ENCODE measurements at places on chromosomes 2 and 18.

DNA sequence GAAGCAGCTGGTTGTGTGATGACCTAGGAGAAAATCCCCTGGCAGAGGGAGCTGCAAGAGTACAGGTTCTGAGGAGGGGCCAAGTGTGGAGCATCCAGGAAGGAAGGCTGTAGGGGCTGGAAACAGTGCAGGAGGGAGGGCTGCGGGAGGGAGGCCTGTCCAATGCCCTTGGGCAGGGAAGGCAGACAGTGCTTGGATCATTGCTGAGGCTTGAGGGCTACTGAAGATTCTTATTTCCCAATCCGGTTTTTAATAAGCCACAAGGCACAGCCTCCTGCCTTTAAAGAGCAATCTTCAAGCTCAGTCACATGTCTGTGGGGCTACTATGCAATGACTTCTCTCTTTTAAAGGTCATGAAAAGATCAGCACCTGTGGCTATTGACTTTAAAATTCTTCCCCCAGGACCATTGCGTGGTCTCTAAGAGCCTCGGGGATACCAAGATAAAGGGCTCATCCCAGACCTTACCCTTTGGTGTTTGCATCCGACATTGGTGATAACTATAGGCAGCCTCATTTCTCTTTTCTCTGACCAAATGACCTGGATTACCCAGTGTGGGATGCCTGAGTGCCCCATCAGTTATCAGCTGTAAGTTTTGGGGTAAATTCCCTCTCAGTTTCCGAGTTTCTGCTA is 149.6 kb downstream of the DOCK10 start:
- H3K4me1 ChIP-seq = peaks cover 47% of the 10 kb centered on the region
- DNase-seq = no peak
- H3K27ac ChIP-seq = peak overlapping the region; percentile 66

DNA sequence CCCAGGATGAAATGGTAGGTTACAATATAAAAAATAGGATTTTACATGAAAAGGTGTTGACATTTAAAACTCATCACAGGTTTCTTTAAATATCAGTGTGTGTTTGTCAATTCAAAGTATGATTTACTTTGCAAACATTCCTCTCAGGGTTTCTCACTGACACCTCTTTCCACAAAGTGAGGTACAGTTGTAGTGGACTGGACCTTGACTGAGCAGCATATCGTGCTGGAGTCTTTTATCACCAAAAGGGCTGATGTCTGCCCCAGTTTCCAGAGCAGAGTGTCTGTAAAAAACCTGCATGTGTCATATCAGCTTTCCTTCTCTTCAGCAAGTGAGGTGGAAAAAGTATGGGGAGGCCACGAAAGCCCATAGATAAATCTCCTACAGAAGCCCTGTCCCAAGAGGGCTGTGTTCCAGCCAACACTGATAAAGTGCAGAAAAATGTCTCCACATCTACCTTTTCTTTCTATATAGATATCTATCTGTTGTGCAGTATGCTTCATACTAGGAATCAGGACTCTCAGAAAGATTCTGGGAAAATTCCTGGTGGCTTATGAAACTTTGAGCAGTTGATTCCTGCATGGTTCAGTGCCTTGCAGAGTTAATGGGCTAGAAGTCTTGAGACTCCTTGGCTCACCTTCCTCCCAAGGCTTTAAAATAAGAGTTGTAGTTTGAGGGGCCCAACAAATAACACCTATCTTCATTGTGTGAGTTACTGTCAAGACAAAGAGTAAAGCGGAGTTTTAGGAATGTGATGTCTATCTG is 6.9 kb downstream of the ACYP2 start:
- DNase-seq = no peak
- peak overlapping the region; percentile 72 for H3K4me3 ChIP-seq
- H3K36me3 ChIP-seq = peaks cover 13% of the 10 kb centered on the region
- H3K27me3 ChIP-seq = no peaks in the 10 kb centered on the region

DNA sequence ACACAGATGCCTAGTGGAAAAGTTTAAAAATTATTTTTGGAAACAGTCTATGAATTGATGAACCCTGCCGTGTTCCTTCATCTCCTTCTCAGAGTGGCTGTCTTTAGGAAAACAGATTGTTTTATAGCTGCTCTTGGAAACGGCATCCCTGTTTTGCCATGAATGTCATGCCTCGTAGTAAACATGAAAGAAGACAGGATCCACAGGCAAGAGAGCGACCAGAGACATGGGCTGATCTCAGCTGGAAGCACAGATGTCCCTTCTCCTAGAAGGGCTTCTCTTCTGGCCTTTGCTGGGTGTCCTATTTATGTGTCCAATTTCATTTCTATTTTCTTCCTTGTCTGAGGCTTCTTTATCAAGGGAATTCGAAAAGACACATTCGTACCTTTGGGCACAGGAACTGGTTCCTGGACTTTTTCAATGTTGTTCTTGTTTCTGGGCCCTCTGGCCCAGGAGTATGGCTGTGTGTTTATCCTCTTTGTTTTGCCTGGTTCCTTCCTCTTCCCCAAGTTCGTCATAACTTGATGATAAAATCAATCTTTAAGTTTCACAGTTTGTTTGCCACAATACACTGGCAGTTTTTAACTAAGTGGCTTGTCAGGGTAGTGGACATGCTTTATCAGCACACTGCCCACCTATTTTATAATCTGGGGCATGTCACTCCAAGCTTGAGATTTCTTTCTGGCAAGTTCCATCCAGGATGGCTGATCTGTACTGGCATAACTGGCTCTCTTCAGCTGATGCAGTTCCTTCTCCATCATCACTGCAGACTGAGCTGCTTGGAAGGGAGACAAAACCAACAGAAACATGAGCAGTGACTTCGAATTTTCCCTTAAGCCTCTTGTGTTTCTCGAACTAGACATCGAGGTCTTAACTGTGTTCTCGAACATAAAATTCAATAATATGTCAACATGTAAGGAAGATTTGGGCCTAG is 63.2 kb upstream of the MGAT4A start:
- no peak for DNase-seq
- no peaks in the 10 kb centered on the region for H3K36me3 ChIP-seq
- H3K27ac ChIP-seq = no peak overlapping the region
- H3K27me3 ChIP-seq = peaks cover 12% of the 10 kb centered on the region

DNA sequence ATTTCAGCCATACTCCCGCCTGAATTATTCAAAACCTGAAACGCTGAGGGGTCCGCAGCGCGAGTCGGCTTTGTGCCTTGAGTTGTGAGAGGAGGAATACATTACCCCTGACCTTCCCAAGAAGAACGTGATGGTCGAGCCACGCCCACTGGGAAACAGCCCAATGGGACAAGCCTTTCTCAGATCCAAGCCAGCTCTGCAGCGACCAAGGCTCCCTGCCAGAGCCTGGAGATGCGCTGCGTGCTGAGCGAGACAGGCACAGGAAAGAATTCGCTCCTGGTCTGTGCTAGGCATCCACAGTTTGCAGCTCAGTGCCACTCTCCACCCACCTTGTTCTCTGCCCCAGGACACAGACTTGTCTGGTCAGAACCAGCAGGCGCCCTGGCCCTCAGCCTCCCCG is 74.1 kb upstream of the GLI2 start:
- H3K36me3 ChIP-seq = peaks cover 34% of the 10 kb centered on the region
- H3K4me3 ChIP-seq = peak overlapping the region; percentile 43
- no peak for DNase-seq
- H3K4me1 ChIP-seq = peaks cover 5% of the 10 kb centered on the region

DNA sequence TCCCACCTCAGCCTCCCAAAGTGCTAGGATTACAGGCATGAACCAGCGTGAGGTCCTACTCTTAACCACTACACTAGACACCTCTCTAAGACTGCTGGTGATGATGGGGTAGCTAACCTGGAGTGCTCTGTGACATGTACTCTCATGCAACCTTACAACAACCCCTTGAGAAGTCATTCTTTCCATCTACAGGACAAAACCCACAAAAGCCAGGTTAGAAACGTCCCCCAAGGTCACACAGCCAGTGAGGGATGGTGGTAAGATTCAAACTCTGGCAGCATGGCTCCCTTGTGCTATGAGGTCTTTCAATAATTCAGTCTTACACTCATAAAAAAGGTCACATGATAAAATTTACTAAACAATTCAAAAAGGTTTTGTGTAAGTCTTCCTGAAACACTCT is 94.8 kb upstream of the SERTAD2 start:
- H3K4me3 ChIP-seq = peak overlapping the region; percentile 99
- peaks cover 52% of the 10 kb centered on the region for H3K4me1 ChIP-seq
- H3K27me3 ChIP-seq = peaks cover 4% of the 10 kb centered on the region
- no peaks in the 10 kb centered on the region for H3K36me3 ChIP-seq
- H3K27ac ChIP-seq = peak overlapping the region; percentile 73
- no peak for DNase-seq

GRCh38 chr2:71281950-71282349 is 49.6 kb upstream of the ZNF638 start:
- H3K4me1 ChIP-seq = no peaks in the 10 kb centered on the region
- no peaks in the 10 kb centered on the region for H3K36me3 ChIP-seq
- H3K27ac ChIP-seq = no peak overlapping the region
- H3K4me3 ChIP-seq = no peak overlapping the region

- no peaks in the 10 kb centered on the region for H3K4me1 ChIP-seq
- no peak overlapping the region for H3K27ac ChIP-seq
- H3K27me3 ChIP-seq = no peaks in the 10 kb centered on the region
- no peak for DNase-seq
- peaks cover 7% of the 10 kb centered on the region for H3K36me3 ChIP-seq
- H3K4me3 ChIP-seq = no peak overlapping the region
Observed at GRCh38 chr2:195514365-195514764, 142.7 kb upstream of the SLC39A10 start.

DNA sequence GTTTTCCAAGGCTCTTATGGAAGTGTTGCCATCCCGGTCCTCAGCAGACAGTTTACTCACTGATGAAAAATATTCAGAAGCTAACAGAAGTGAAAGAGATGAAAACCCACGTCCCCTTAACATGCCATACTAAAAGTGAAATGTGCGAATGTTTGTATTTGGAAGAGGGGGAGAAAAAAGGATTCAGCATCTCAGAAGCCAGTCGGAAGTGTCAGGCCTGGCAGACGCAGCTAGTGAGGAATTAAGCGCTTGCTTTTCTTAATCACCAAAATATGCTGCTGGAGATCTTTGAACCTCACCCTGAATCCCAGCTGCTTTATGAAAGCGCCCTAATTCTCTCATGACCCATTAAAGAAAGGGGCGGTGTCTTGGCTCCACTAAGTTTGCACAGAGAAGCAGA is 653.7 kb downstream of the DCDC2C start:
- H3K27me3 ChIP-seq = no peaks in the 10 kb centered on the region
- H3K4me1 ChIP-seq = no peaks in the 10 kb centered on the region
- no peak overlapping the region for H3K27ac ChIP-seq
- no peaks in the 10 kb centered on the region for H3K36me3 ChIP-seq
- H3K4me3 ChIP-seq = no peak overlapping the region

GRCh38 chr2:10783421-10783820 is 29.2 kb downstream of the PDIA6 start:
- H3K27ac ChIP-seq = no peak overlapping the region
- no peak for DNase-seq
- H3K36me3 ChIP-seq = peaks cover 40% of the 10 kb centered on the region
- H3K4me3 ChIP-seq = no peak overlapping the region

GRCh38 chr18:905307-905947 is 756 bp downstream of the ADCYAP1 start:
- H3K27me3 ChIP-seq = peaks cover 29% of the 10 kb centered on the region
- no peak for DNase-seq
- H3K27ac ChIP-seq = no peak overlapping the region
- H3K4me1 ChIP-seq = peaks cover 6% of the 10 kb centered on the region
- no peak overlapping the region for H3K4me3 ChIP-seq

DNA sequence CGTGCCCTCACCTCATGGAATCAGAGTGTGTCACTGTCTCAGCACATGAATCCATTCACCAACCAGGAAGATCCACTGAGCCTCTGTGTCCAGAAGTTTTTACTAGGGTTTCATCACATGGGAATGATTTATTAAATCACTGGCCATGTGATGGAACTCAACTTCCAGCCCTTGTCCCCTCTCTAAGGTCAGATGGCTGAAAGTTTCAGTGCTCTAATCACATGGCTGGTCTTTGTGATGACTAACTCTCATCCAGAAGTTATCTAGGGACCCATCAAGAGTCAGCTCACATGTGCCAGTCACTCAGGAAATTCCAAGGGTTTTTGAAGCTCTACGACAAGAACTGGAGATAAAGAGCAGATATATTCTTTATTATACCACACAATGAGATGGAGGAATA is 140.5 kb upstream of the GYPC start:
- H3K4me1 ChIP-seq = no peaks in the 10 kb centered on the region
- H3K27me3 ChIP-seq = peaks cover 2% of the 10 kb centered on the region
- no peak overlapping the region for H3K27ac ChIP-seq

- no peak for DNase-seq
- H3K27ac ChIP-seq = no peak overlapping the region
- H3K4me3 ChIP-seq = no peak overlapping the region
Observed at GRCh38 chr2:8498994-8499393, 182.9 kb upstream of the ID2 start.

DNA sequence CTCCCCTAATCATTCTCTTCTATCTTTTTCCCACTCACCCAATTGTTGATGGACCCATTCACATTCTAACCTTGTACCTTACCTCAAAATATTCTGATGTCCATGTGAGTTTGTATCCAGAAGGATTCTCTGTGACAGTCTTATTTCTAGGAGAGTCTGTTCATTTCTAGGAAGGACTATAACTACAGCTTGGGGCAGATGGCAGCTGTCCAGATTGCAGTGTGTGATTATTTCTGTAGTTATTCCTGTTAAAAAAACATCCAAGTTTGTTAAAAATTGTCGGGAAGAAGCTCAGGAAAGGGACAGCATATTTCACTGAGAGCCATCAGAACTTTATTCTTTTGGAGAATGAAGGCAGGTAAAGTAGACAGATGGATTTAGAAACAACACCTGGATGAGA is 142.6 kb downstream of the RAPGEF4 start:
- H3K27me3 ChIP-seq = peaks cover 11% of the 10 kb centered on the region
- H3K36me3 ChIP-seq = 0 out of 2 replicates have a peak, but pooled peaks cover 6% of the 10 kb centered on the region
- H3K4me3 ChIP-seq = no peak overlapping the region
- H3K4me1 ChIP-seq = peaks cover 22% of the 10 kb centered on the region
- H3K27ac ChIP-seq = no peak overlapping the region

DNA sequence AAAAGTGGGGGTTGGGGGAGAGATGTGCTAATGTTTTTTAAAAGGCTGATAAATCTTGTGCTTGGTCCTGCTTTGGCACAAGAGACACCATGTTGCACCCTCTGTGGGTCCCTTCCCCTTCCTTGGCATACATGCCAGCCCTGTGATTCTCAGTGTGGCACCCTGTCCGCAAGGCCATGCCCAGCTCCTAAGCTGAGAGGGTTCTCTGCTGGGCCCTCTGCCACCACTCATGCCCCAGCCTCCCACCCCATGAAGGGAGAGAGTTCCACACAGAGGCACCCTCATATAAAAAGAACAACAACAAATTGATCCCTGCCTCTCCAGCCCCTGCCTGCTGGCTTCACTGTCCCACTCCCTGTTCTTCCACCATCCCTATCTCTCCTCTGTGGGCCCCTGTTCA is 2.5 kb upstream of the ADCY3 start:
- no peak for DNase-seq
- no peak overlapping the region for H3K27ac ChIP-seq
- peaks cover 6% of the 10 kb centered on the region for H3K36me3 ChIP-seq
- H3K4me3 ChIP-seq = no peak overlapping the region
- peaks cover 33% of the 10 kb centered on the region for H3K4me1 ChIP-seq

- H3K4me3 ChIP-seq = no peak overlapping the region
- H3K27me3 ChIP-seq = peaks cover 6% of the 10 kb centered on the region
- no peaks in the 10 kb centered on the region for H3K4me1 ChIP-seq
- DNase-seq = no peak
- H3K36me3 ChIP-seq = no peaks in the 10 kb centered on the region
Observed at GRCh38 chr2:72133721-72134407, 13.8 kb downstream of the CYP26B1 start.

Measured in HFFc6 (cell line).